ENCODE measurements at places on chromosomes 1 and 21.

DNA sequence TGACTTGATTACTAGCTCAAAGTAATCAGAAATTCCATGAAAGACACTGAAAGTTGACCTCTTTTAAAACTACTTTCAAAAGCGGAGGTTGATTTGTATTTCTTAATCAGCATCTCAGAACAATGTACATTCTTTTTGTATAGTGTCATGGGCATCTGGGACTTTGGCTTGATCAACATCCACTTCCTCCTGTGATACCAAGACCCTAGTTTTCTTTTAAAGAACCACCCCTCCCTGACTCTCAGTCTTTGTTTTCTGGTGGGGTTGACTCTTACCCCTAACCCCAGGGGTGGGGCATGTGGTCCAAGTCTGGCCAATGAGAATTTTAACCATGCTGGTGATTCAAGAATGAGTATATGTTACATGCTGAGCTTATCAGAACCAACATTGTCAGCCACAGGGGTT, 21.7 kb upstream of the IRF2BP2 start:
- no peak for DNase-seq

DNA sequence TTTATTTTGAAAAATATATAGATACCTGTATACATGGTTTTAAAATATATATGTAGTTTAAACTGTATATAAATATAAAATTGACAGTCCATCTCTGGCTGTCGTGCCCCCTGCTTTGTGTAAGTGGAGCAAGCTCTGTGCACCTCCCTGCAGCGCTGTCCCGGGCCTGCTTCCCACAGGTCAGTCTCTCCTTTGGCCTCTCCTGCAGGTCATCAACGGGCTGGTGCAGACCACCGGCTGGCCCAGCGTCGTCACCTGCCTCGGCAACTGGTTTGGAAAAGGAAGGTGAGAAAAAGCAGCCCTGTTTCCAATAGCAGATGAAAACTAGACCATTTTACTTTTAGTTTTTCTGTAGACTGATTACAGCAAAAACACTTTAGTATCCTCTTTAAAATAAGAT, 28.5 kb downstream of the SLC37A1 start:
- no peak for DNase-seq

DNA sequence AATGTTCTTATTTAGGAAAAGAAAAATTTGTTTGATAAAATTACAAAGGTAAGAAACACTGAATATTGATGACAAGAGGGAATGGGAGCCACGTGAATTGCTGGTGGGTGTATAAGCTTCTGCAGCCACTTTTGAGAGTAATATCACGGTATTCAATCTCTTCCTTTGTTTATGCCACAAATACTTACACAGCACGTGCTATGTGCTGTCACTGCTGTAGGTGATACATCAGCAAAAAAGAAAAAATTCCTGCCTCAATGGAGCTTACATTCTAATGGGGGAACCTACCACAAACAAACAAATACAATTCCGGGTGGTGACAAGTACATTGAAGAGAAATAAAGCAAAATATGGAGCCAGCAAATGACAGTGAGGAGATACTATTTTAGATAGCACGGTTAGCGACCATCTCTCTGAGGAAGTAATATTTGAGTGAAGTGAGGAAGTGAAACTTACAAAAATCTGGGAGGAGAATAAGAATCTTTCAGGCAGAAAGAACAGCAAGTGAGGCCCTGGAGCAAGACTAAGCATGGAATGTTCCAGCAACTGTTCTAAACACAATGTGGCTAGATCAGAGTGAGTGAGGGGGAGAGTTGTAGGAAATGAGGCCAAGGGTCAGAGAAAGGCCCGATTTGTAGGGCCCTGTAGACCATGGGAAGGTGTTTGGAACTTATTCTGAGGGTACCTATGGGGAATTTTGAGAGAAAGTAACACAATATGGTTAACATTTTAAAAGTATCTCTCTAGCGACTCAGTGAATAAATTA, 2.6 kb upstream of the FCRLB start:
- DNase-seq: no peak

DNA sequence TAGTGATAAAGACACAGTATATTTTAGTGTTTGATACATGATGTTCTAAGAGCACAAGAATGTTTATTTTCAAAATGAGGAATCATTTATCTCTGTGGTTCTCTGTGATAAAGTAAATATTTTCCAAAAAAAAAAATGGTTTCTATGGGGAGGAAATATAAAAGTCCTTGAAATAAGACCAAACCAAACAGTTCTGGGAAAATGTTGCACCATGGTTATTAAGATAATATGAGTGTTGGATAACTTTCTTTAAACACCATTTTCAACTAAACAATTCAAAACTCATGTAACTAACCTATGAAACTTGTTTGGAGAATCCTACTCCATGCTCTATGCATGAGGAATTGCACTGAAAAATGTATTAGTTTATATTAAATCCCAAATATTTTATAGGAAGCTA, 184.6 kb downstream of the KCNT2 start:
- DNase-seq: no peak

- DNase-seq: no peak
These were observed 45.9 kb upstream of the DPH5 start for GRCh38 chr1:101071470-101071891.

GRCh38 chr1:53316766-53317581, 10.9 kb downstream of the LRP8 start:
- DNase-seq: no peak

DNA sequence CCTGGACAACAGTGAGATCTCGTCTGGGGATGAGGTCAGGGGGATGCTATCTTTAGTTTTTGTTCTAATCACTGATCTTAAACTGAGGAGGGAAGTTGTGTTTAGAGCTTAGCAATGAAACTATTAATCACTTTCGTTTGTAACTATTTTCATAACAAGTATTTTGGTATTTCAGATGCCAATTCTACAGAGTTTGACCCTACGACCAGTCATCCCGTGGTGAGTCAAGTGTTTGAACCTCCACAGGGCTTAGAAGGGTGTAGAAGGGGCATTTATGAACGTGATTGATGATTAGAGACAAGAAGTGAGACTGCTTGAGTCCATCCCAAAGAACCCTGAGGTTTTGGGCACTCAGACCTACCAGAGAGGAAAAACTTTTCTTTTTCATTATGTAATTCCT, 15.6 kb downstream of the SLFNL1 start:
- DNase-seq: no peak

- peak; percentile 46 for DNase-seq
These were observed at the start of gene FHAD1 for GRCh38 chr1:15246960-15247614. Gene FHAD1, plus strand, starts transcription at chr1:15247223. Its CDS starts 4,562 bp downstream, at chr1:15251785.

- DNase-seq: no peak
These were observed 43.3 kb downstream of the SLC37A1 start for GRCh38 chr21:42556960-42557359.

GRCh38 chr1:172238965-172239364, 181.5 kb upstream of the C1orf105 start:
- no peak for DNase-seq

- DNase-seq: no peak
These were observed 20.0 kb upstream of the FCER1A start for GRCh38 chr1:159282118-159282517.

- peak; percentile 94 for DNase-seq
These were observed at the start of gene IL20 for GRCh38 chr1:206864939-206865671. Gene IL20, plus strand, starts transcription at chr1:206865623. Its CDS starts 230 bp downstream, at chr1:206865853.

GRCh38 chr1:232966663-232967062, 16.3 kb downstream of the NTPCR start:
- DNase-seq: no peak

DNA sequence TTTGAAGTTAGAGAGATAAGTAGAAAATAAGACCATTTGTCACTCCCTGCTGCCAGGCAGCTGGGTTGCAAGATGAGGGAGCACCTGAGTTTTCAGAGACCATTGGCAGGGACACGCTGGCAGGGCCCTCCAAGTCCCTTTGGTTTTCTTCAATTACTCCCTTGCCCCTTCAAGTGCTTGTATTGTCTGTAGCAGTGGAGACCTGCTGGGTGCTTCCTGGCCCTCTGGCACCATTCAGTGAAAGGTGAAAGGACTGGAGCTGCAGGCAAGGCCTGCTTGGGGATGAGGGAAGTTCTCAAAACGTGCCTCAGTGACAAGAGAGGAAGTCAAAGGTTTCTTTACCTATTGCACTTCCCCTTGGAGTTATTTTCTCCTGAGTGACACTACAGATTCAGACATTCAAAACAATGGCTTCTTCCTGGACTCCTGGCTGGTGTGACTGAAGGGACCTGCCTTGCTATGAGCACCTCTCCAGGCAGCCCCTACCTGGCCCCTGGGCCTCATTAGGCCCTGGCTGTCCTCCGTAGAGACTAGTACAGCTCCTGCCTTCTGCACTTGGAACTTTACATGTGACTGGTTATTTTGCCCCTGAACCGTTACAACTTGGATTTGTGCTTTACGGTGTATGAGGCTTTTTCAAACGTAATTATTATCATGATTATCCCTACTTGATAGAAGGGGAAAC, 100.1 kb downstream of the C1orf21 start:
- DNase-seq: no peak

DNA sequence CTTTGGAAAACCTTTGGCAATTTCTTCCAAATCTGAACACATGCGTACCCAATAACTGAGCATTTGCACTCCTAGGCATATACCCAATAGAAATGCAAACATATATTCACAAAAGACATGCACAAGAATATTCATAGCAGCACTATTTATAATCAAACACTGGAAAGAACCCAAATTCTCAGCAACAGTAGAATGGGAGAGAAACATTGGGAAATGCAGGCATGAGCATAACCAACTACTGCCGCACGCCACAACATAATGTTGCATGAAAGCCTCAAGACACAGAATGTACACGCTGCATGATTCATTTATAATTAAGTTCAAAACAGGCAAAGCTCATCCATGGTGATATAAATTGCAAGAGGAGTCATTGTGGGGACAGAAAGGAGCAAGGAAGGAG, 69.5 kb upstream of the FBXO28 start:
- DNase-seq: no peak

DNA sequence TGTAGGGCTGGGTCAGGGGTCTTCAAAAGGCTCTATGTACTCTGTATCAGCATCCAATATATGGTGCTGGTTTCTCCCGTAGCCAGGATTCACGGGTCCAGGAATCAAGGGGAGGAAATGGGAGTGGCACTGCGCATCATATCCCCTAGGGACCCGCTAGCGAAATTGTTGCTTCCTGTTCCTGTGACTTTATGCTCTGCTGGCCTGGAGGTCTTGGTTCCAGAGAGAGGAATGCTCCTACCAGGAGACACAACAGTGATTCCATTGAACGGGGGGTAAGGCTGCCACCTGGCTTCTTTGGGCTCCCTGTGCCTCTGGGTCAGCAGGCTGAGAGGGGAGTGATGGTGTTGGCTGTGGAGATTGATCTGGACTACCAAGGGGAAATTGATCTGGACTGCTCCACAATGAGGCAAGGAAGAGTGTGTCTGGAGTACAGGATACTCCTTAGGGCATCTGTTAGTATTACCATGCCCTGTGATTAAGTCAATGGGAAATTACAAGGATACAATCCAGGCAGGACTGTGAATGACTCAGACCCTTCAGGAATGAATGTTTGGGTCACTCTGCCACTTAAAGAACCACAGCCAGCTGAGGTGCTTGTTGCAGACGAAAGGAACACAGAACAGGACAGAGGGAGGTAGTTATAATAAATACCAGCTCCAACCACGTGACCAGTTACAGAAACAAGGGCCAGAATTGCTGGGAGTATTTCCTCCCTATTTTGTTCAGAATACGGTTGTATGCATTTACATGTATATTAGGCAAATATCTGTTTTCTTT, 10.2 kb downstream of the SPSB1 start:
- no peak for DNase-seq

GRCh38 chr1:11539850-11540772, 61.2 kb downstream of the DISP3 start:
- no peak for DNase-seq

GRCh38 chr1:43418858-43419257, 29.2 kb downstream of the SZT2 start:
- DNase-seq: no peak

DNA sequence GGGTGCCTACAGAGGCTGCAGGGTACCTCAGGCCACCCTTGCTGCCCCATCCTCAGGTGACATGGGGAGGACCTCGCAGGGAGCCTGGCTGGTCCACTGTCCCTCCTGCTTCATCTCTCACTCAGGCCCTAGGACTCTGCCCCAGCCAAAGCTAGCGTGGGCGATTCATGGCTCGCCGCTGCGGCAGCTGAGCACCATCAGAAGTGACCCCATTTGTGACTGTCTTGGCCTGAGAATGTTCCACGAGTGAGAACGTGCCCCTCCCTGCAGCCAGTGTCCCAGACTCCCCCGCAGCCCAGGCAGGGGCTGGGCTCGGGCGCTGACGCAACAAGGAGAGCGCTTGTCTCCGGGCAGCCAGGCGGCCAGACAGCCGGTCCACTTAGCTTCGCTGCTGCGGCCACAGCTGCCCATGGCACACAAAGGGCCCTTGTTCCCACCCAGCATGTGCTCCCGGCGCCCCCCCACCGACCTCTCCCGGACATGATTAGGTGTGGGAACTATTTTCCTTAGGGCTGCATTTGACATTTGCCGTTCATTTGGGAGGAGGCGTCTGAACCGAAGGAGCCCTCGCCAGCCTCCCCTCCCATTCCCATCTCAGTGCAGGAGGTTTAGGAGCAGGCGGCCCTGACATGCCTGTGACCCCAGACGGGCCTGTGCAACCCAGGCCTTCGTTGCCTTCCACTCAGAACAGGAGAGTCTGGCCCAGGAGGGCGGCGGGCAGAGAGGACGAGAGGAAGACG, 19.3 kb upstream of the POFUT2 start:
- no peak for DNase-seq

DNA sequence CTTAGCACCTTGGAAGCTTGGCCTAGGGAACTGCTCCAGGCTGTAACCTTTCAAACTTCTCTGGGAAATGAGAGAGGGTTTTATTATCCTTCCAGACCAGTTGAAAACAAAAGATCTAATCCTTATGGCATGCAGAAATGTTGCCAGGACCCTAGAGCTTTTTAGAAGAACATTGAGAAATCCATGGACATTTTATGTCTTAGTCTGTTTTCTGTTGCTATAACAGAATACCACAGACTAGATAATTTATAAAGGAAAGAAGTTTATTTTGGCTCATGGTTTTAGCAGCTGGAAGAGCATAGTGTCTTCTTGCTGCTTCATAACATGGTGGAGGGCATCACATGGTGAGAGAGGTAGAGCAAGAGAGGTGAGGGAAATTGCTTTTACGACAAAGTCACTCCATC, 25.8 kb downstream of the OSBPL9 start:
- no peak for DNase-seq

DNA sequence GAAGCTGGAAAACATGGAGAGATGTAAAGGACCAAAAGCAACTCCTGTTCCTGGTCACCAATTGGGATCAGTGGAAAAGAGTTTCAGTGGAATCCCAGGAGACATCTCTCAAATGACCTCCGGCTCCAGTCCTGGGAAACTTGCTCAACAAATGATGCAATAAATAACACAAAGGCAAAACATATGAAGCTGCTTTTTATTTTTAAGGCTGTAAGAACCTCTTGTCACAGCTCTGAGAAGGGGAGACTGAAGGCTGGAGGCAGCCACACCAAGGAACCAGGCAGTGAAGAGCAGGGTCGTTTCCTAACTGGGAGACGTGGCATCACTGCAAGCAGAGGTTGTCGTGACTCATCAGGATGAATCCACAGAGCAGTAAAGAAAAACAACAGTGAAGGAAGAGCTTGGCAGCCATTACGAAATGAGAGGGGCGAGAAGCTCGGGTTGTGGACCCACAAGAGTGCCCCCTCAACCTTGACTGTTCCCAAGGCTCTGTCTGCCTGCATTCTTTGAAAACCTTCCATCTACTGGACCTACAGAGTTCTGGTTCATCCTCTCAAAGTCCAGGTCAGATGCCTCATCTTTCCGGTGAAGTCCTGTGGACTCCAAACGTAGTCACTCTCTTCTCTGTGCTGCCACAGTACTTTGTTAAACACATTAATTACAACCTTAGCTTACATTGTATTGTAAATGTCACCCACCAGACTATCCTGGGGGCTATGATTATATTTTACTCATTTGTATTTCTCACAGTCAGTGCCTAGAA, 32.1 kb downstream of the JAK1 start:
- DNase-seq: no peak
